ENCODE measurements at places on chromosomes 16 and 17. TPM values are rescaled to one million over a fixed set of nuclear protein-coding genes. Genes with fewer than 3 reads are reported as not detected.

The EZH1 gene
- polyA plus RNA-seq = 57.9 TPM

The TBC1D28 gene
- not detected for polyA plus RNA-seq

The PARN gene
- polyA plus RNA-seq = 49.2 TPM

The ITGAX gene
- polyA plus RNA-seq = not detected

The UTS2R gene
- polyA plus RNA-seq = not detected

The ZC3H7A gene
- 43.3 TPM for polyA plus RNA-seq

The MMP25 gene
- 0.16 TPM for polyA plus RNA-seq

The TMEM238L gene
- not detected for polyA plus RNA-seq

The C16orf89 gene
- polyA plus RNA-seq = not detected

The TRIM47 gene
- polyA plus RNA-seq = 16.5 TPM

The HOXB7 gene
- polyA plus RNA-seq = 0.77 TPM

DNA sequence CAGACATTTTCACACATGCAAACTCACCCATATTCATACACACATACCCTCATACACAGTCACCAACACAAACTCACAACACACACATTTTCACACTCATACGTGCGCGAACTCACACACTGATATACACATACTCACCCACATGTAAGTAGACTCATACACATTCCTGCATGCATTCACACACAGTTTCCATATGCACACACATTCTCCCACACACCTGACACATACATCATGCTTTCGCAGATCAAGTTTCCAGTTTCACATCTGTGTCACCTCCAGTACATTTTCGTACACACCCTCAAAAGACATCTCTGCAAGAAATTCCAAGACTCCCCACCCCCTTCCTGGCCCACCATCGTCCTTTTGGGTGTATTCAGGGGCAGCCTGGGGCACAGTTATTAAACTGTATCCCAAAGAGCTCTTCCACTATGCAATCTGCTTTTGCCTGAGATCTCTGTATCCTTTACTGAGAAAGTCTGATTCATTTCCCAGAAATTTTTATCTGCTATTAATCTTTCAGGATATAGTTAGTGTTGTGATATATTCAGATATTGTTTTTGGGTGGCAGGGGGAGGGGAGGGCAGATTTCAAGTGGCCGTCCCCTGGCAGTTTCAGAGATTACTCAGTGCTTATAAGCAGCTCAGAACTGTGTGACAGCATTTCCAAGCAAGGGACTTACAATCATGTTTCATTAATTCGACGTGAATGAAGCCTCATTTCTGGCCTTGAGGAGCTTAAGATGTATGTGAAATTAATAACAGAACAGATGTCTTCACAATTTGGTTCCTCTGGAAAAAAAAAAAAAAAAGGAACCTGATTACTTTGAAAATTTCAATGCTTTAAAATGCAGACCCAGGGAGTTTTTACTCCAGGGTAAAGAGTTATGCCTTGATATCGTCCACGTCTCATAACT, 35.3 kb upstream of the MMP2 start:
- no peak overlapping the region for H3K4me3 ChIP-seq
- no peaks in the 10 kb centered on the region for H3K27me3 ChIP-seq
- no peaks in the 10 kb centered on the region for H3K4me1 ChIP-seq
- no peaks in the 10 kb centered on the region for H3K36me3 ChIP-seq
- DNase-seq = no peak

GRCh38 chr16:89392881-89393737, 97.3 kb downstream of the ANKRD11 start:
- no peaks in the 10 kb centered on the region for H3K27me3 ChIP-seq
- no peak overlapping the region for H3K4me3 ChIP-seq
- H3K36me3 ChIP-seq = peaks cover 19% of the 10 kb centered on the region
- DNase-seq = no peak
- peaks cover 15% of the 10 kb centered on the region for H3K4me1 ChIP-seq

DNA sequence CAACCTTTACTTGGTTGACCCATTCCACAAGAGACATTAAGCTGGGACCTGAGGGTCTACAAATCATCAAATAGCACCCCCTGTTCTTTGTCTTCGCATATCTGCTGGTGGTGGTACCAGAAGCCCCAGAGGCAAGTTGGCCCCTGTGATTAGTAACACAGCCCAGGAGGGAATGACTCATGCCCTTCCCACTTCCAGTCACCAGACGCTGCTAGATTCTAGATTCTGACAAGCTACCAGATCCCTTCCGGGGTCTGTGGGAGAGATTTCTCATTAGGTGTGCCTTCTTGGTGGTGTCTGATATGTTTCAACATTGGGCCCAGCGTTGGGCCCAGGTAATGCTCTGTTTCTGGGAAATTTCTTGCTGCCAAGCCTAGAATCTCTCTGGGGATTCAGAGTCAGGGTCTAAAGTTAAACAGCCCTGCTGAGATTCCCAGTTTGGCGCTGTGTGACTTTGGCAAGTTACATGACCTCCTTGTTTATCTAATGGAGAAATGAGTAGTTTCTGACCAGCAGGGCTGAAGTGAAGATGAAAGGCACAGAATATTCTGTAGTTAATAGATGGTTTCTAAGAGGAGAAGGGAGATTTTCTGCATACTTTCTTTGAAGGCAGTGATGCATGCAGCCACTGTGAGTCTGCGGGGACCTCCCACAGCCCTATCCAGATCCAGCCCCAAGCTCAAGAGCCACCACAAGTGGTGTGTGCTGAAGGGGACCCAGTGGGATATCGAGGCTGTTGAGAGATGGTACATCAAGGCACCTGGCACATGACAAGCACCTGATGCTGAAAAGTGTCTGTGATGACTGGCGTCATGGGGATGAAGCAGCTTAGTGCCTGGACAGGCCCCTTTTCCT, 3.9 kb downstream of the TRPV2 start:
- H3K4me1 ChIP-seq = peaks cover 57% of the 10 kb centered on the region
- peaks cover 52% of the 10 kb centered on the region for H3K36me3 ChIP-seq
- no peak for DNase-seq

DNA sequence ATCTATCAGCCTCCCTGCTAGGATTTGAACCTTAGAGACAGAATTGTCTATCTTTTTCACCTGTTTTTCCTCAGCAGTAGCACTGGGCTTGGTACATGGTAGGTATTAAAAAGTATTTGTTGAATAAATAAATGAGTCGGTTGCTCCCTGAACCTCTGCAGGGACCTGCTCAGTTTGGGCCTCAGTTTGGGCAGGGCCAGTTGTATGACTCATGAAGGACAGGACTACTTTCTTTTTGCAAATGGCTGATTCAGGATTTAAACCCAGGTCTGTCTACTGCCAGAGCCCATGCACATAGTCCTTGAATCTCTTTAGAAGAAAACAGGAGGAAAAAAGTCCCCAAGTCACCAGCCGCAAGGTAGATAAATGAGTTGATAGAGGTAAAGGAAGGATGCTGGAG, 3.1 kb downstream of the MMP2 start:
- no peak overlapping the region for H3K27ac ChIP-seq
- H3K4me1 ChIP-seq = no peaks in the 10 kb centered on the region
- H3K36me3 ChIP-seq = no peaks in the 10 kb centered on the region
- H3K27me3 ChIP-seq = peaks cover 4% of the 10 kb centered on the region
- no peak for DNase-seq

- H3K27ac ChIP-seq = no peak within 1 kb of the TSS
- no peak for DNase-seq
- no peaks in the 10 kb centered on the region for H3K4me1 ChIP-seq
Observed at GRCh38 chr17:44267818-44268490, at the start of gene SLC4A1. SLC4A1 (minus strand) TSS chr17:44268135; CDS start chr17:44262866, 5,269 bp downstream.

- no peaks in the 10 kb centered on the region for H3K27me3 ChIP-seq
- no peak overlapping the region for H3K4me3 ChIP-seq
- no peak for DNase-seq
- peaks cover 5% of the 10 kb centered on the region for H3K4me1 ChIP-seq
- no peak overlapping the region for H3K27ac ChIP-seq
- peaks cover 78% of the 10 kb centered on the region for H3K36me3 ChIP-seq
Observed at GRCh38 chr16:4392382-4393239, 21.0 kb downstream of the VASN start.

GRCh38 chr16:88936008-88936555, 40.9 kb downstream of the CBFA2T3 start:
- peaks cover 2% of the 10 kb centered on the region for H3K27me3 ChIP-seq
- no peaks in the 10 kb centered on the region for H3K36me3 ChIP-seq
- DNase-seq = no peak

- no peak overlapping the region for H3K27ac ChIP-seq
- no peaks in the 10 kb centered on the region for H3K4me1 ChIP-seq
- no peaks in the 10 kb centered on the region for H3K36me3 ChIP-seq
Observed at GRCh38 chr16:1167276-1168107, 14.6 kb downstream of the CACNA1H start.

DNA sequence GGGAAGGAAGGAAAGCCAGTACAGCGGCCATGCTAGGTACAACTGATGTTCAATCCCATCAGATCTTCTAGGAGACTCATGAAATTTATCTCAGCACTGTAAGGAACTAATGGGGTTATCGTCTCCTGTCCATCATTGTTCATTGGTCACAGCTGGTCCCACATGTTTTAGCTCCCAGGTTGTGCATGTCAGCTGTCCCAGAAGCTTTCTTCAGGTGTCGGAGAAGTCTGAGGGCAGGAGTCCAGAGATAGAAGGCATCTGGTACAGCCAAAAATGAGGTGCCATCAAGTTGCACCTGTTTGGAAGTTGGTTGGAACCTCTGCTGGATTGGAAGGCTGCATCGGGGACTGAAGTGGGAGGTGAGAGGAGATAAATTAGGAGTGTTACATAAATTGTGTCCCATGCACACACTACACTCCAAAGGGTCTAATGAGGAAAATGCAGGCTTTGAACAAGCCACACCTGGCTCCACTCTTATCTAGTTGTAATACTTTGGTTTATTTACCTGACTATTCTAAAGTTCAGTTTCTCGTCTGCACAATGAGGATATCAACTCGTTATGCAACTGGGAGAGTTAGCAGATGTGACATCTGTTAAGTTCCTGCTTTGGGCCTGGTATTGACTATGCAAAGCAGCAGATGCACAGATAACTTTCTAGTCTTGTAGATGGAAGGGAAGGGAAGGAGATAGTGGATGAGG, 62.9 kb downstream of the MAP2K6 start:
- H3K4me1 ChIP-seq = no peaks in the 10 kb centered on the region
- H3K4me3 ChIP-seq = no peak overlapping the region
- H3K36me3 ChIP-seq = no peaks in the 10 kb centered on the region
- no peaks in the 10 kb centered on the region for H3K27me3 ChIP-seq
- DNase-seq = no peak

GRCh38 chr16:80084614-80085013, 456.2 kb upstream of the DYNLRB2 start:
- no peak overlapping the region for H3K27ac ChIP-seq
- H3K4me3 ChIP-seq = no peak overlapping the region
- no peaks in the 10 kb centered on the region for H3K4me1 ChIP-seq

DNA sequence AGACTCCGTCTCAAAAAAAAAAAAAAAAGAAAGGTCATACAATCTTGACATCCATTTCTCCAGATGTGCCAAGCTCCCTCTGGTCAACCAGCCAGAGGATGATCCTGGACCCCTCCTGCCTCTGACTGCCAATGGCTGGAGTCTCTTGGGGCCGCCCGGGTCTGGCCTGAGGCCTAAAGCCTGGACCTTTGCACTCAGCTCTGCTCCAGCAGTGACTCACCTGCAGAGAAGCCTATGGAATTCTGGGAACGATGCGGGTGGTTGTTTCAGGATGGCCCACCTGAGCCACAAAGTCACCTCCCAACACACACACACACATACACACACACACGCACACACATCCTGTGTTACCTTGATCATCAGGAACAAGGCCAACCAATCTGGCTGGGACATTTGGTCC, 64.0 kb upstream of the DNAH17 start:
- H3K4me3 ChIP-seq = no peak overlapping the region
- no peaks in the 10 kb centered on the region for H3K36me3 ChIP-seq
- DNase-seq = no peak
- H3K27me3 ChIP-seq = no peaks in the 10 kb centered on the region
- H3K27ac ChIP-seq = no peak overlapping the region

GRCh38 chr17:82605939-82606600, 42.2 kb downstream of the WDR45B start:
- H3K27me3 ChIP-seq = no peaks in the 10 kb centered on the region
- peaks cover 63% of the 10 kb centered on the region for H3K36me3 ChIP-seq
- H3K4me3 ChIP-seq = no peak overlapping the region
- no peaks in the 10 kb centered on the region for H3K4me1 ChIP-seq
- DNase-seq = no peak
- no peak overlapping the region for H3K27ac ChIP-seq

GRCh38 chr16:25089351-25089750, 22.2 kb upstream of the LCMT1 start:
- no peak overlapping the region for H3K4me3 ChIP-seq
- H3K27ac ChIP-seq = no peak overlapping the region
- no peak for DNase-seq
- H3K27me3 ChIP-seq = no peaks in the 10 kb centered on the region
- H3K4me1 ChIP-seq = peaks cover 13% of the 10 kb centered on the region

DNA sequence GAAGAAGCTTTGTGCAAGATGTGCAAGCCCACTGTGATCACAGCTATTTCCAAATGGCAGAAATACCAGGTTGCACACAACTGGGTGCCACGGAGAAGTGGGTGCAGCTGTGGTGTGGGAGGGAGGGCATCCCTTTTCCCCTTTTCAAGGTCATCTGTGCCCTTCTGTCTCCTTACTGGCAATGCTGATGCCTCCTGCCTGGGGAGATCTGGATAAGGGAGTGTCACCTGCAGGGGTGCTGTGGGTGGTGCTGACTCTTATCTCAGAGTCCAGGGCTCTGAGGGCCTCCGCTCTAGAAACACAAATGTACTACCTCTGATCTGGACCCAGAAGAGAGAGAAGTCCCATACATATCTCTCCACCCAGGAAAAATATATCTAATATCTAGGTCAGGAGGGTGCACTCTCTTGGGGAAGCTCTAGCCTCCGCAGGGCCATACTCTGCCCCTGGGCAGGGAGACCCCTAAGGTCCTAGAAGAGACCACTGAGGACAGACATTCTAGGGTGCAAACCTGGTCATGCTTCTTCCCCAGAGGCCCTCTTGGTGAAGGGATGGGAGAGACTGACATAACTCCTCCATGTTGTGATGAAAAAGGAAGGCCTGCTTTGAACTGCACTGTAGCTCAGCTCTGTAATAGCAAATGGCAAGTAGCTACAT, 18.5 kb downstream of the NPRL3 start:
- DNase-seq = no peak
- H3K4me3 ChIP-seq = no peak overlapping the region
- H3K4me1 ChIP-seq = no peaks in the 10 kb centered on the region
- H3K36me3 ChIP-seq = peaks cover 8% of the 10 kb centered on the region
